ENCODE measurements at places on chromosomes 3 and 15.

DNA sequence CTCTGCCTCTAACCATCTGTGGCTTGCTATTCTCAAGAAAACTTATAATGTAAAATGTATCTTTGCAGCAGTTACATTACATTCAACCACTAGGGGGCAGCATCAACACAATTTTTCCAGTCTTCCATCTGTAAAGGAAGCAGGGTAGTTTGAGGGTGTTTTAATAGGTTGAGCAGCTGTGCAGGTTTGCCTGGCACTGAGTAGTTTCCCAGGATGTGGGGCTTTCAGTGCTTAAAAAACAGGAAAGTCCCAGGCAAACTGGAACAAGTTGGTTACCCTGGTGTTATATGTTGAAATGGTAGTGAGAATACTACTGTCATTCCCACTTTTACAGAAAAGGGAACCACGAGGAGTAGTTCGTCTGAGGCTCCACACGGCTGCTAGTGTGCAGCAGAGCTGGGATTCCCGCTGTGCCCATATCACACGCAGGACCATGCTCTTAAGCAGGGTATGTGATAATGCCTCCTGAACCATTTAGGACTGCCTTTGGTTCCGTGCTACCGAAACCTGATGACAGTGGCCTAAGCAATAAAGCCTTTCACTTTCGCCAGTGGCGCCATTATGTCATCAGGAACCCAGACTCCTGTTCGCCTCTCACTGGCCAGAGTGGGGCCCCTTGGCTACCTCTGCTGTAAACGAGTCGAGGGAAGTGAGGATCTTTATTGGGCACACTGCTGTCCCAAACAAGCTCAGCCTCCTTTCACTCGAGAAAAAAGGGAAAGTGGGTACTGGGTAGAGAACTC lies 64.7 kb upstream of the ZBTB38 start:
- peak; percentile 56 for DNase-seq

- no peak for DNase-seq
Observed at GRCh38 chr15:63380808-63381282, 801 bp downstream of the CA12 start.

GRCh38 chr3:97860364-97860763 lies 38.6 kb downstream of the CRYBG3 start:
- DNase-seq: no peak

GRCh38 chr15:68363353-68363752 lies 68.6 kb downstream of the ITGA11 start:
- no peak for DNase-seq

GRCh38 chr3:141941093-141941492 lies 64.7 kb downstream of the ATP1B3 start:
- no peak for DNase-seq

- DNase-seq: no peak
Observed at GRCh38 chr15:93451265-93451664, 362.3 kb upstream of the RGMA start.

- no peak for DNase-seq
Observed at GRCh38 chr15:78989701-78990240, 44.9 kb upstream of the CTSH start.

GRCh38 chr3:25603703-25604102 lies 61.0 kb downstream of the TOP2B start:
- DNase-seq: no peak

DNA sequence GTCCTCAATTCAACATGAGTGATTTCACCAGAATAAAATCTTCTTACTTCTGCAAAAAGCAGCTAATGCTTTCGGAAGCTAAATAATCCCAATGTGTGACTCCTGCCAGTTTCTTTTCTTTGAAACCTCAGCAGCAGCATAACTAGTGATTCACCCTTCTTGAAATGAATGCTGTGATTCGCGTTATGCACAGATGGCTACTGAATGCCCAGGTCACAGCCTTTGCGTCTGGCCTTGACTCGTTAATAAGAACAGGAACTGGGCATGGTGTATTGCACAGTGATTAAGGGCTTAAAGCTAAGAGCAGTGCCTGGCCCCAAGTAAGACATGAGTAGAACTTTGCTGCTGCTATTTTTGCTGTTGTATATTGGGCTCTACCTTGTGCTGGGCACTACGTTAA lies 19.0 kb downstream of the CGNL1 start:
- no peak for DNase-seq

- DNase-seq: no peak
Observed at GRCh38 chr15:49040151-49040550, 6.1 kb downstream of the SECISBP2L start.

GRCh38 chr3:173800154-173800553 lies 402.6 kb downstream of the NLGN1 start:
- no peak for DNase-seq

- peak; percentile 15 for DNase-seq
Observed at GRCh38 chr3:18891641-18892040, 256.7 kb upstream of the KCNH8 start.

DNA sequence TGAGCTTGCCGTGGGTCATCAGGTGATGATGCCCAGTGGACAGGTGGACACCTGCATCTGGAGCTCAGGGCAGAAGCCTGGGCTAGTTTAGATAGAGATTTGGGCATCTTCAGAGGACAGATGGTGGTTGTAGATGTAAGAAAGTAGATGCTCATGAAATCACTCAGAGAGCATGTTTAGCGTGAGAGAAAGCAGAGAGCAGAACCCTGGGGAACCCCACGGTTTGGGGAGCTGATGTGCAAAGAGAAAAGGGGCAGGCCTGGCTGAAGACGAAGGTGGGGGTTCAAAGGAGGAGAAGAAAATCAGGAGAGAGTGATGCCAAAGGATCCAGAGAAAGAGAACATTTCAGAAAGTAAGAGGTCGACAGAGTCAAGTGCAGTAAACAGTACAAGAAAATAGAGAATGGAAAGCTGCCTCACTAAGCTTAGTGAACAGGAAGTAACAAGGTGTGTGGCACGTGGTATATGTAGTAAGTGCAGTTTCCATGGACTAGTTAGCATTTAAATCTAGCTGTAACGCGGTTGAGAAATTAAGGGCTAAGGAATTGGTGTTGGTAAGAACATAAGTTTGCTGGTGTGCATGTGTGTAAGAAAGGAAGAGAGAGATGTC lies 13.5 kb downstream of the TIGIT start:
- DNase-seq: peak; percentile 72

DNA sequence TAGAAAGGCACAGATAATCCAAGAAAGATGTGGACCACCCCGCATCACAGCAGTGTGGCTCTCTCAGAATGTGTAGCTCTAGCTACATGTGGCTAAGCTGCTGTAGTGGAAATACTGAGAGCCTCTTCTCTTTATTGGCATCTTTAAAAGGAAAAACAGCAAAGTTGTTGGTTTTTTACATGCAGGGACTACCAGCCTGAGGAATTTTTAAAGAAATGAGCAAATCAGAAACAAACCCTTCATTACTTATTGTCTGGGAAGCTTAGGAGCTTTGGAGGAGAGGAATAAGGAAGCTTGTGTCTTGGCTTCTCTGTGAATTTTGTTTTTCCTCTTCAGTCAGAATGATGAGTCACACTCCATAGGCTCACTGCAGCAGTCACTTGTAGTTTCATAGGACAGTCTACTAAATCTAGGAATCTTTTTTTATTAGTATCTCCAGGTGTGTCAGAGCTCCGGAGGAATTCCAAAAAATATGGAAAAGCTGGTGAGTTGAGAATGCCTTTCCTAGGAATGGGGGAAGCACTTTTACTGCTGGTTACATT lies 27.5 kb downstream of the POLG start:
- no peak for DNase-seq

- DNase-seq: no peak
Observed at GRCh38 chr15:52171386-52171785, 19.8 kb downstream of the GNB5 start.

GRCh38 chr3:184688251-184688881 lies 23.5 kb downstream of the MAGEF1 start:
- DNase-seq: no peak

- no peak for DNase-seq
Observed at GRCh38 chr3:54988838-54989630, 61.2 kb upstream of the LRTM1 start.

DNA sequence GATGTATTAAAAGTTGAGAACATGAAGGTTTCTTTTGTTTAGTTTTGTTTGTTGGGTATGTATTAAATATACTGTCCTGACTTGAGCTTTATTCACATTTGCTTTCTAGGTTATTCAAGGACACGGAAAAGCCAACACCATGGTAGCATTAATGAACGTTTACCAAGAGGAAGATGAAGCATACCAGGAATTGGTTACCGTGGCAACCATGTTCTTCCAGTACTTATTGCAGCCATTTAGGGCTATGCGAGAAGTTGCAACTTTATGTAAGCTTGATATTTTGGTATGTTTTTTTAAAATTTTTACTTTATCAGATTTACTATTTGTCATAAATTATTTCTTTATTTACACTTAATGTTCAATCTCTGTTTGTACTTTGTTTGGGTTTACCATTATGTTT lies 3.6 kb downstream of the WHAMM start:
- DNase-seq: no peak

- no peak for DNase-seq
Observed at GRCh38 chr3:8348076-8348475, 153.5 kb upstream of the LMCD1 start.

DNA sequence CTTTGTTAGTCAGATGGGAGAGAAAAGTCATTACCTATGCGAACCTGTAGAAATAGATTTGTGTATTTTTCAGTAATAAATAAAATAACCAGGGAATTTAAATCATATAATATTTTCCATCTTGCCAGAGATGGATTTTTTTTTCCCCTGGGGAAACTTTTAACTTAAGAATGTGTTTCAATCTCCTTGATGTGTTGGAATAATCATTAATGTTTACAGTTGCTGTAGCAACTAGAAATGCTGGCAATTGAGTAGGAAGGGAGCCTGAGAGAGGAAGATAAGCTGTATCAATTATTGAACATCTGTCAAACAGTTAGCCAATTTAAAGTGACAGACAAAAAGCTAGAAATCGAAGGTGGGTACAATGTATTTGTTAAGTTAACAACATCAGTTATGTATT lies 259.5 kb downstream of the IL5RA start:
- DNase-seq: no peak

DNA sequence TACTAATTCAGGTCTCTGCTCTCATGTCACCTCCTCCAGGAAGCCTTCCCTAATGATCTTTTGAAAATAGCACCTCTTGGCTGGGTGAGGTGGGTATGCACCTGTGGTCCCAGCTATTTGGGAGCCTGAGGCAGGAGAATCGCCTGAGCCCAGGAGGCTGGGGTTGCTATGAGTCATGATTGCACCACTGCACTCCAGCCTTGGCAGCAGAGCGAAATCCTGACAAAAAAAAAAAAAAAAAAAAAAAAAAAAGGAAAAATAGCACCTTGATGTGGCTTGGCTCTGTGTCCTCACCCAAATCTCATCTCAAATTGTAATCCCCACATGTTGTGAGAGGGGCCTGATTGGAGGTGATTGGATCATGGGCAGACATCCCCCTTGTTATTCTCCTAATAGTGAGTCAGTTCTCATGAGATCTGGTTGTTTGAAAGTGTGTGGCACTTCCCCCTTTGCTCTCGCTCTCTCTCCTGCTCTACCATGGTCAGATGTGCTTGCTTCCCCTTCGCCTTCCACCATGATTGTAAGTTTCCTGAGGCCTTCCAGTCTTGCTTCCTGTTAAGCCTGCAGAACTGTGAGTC lies 11.2 kb upstream of the RNU6-1 start:
- no peak for DNase-seq

- no peak for DNase-seq
Observed at GRCh38 chr3:110521019-110521418, 550.6 kb upstream of the NECTIN3 start.

DNA sequence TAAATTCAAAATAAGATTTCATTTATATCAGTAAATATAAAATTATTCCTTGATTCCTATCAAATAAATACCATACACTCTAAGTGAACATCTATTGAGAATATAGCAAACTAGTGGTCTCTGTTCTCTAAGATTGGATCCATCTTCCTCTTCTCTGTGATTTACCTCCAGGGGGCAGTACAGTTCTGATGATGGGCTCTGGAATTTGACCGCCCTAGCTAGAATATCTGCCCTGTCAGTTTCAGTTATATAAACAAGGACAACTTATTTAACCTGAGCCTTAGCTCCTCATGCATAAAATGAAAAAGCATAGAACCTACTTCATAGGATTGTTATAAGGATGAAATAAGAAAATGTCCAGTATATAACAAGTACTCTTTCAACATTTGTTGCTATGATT lies 171.1 kb upstream of the CCDC54 start:
- no peak for DNase-seq

DNA sequence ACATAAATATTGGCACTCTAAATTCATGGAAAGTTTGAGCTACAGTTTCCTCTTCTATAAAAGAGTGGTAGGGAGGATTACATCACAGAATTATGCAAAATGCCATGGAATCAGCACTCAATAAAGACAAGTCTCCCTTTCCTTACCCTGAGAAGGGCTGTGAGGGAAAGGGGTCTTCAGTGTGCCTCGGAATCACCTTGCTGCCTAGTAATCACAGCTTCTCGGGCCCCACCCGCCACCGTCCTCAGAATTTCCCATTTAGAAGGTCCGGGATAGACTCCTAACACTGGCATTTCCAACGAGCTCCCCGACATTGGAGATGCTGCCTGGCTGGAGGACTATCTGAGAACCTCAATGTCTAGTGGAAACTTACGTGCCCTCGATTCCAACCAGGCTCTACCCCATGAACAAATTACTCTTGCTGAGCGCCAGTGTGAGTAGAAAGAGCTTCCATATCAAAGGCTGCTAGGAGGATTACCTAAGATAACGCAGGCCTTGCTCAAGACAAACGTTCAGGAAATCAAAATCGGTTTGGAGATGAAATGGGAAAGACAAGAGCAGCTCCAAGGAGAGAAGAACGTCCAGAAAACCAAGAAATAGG lies 92.1 kb upstream of the CHD2 start:
- peak; percentile 40 for DNase-seq

DNA sequence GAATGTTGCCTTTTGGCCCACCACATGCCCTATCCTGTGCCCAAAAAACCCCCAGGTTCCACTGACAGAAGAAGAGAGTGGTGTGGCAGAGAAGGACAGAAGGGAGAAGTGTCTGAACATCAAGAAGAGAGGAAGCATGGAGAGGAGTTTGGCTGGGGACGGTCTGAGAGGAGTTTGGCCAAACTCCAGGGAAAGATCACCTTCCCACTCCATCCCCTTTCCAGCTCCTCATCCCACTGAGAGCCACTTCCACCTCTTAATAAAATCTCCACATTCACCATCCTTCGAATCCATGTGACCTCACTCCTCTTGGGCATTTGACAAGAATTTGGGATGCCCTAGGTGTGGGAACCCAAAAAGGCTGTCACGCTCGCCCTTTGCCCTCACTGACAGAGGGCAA lies 311.6 kb upstream of the GRM7 start:
- no peak for DNase-seq
